Renal cortex interstitium (tissue), 15 donors: ENCODE measurements at places on chromosomes 7 and 10. TPM values are rescaled to one million over a fixed set of nuclear protein-coding genes. Genes with fewer than 3 reads are reported as not detected.

Gene GPER1
- 6.1 TPM for polyA plus RNA-seq

Gene AHR
- polyA plus RNA-seq = 36.3 TPM

Gene CUBN
- polyA plus RNA-seq = 202 TPM

Gene NAT16
- polyA plus RNA-seq = 0.08 TPM

Gene GIMAP7
- polyA plus RNA-seq = 10.3 TPM

Gene GPC2
- 9.4 TPM for polyA plus RNA-seq

DNA sequence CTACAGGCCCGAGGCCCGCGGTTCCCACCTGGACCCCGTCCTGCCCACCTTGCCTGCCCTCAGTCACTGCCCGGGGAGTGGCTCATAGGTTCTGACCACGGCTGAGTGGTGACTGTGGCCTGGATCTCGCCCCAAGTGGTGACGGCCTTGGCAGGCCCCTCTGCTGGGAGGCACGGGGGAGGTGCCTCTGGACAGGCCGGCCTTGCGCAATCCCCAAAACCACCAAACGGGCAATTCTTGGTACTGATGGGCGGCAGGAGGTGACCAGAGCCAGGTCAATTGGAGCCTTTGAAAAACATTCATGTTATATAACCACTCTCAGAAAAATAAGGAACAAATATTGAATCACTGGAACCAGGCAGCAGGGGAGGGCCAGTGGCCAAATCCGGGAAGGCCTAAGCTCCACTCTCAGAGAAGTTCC, 83.4 kb downstream of the PRKAG2 start:
- DNase-seq = no peak

GRCh38 chr10:94292434-94293090, 70.2 kb downstream of the NOC3L start:
- DNase-seq = no peak
